ENCODE measurements at places on chromosomes 5 and 9. TPM values are rescaled to one million over a fixed set of nuclear protein-coding genes. Genes with fewer than 3 reads are reported as not detected.

DNA sequence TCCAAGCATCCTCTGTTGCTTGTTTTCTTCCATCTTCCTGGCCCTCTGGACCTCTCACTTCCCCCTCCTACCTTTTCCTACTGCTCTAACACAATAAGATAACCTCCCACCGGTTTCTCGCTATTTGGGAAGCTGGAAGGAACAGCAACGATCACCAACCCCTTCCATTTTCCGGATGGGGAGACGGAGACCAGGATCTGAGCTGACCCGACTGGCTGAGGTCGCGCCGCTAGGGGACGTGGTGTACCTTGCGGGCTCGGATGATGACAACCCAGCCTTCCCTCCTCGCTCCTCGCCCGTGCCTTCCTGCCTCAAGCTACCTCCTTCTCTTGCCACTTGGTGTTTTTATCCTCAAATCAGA lies 1.9 kb downstream of the LPAR1 start:
- H3K4me1 ChIP-seq = peaks cover 22% of the 10 kb centered on the region
- H3K27me3 ChIP-seq = peaks cover 7% of the 10 kb centered on the region
- DNase-seq = no peak
- H3K27ac ChIP-seq = no peak overlapping the region

GRCh38 chr5:40554813-40555212 lies 124.9 kb upstream of the PTGER4 start:
- no peak overlapping the region for H3K27ac ChIP-seq
- DNase-seq = no peak
- peaks cover 22% of the 10 kb centered on the region for H3K4me1 ChIP-seq
- no peaks in the 10 kb centered on the region for H3K27me3 ChIP-seq
- H3K4me3 ChIP-seq = no peak overlapping the region
- H3K36me3 ChIP-seq = no peaks in the 10 kb centered on the region

DNA sequence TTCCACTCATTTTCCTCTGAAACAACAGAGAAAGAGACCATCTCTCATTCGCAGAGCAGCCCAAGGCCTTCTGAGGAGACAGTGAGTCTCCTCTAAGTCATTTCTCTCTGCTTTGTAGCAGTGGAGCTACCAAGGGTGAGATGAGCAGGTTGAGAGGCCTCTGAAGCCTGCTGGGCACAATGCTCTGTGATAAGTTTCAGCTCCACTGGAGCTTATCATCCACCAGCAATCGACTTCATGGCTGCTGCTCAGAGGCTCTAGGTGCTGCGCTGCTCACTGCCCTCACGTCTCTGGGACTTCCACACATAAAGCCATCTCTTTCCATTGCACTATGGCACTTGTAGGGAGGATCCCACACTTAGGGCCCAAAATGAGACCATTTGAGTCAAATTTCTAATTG lies 96.3 kb downstream of the CMYA5 start:
- no peak overlapping the region for H3K4me3 ChIP-seq
- H3K27ac ChIP-seq = no peak overlapping the region
- no peaks in the 10 kb centered on the region for H3K4me1 ChIP-seq
- no peaks in the 10 kb centered on the region for H3K36me3 ChIP-seq

GRCh38 chr9:129840034-129840433 lies 4.8 kb downstream of the USP20 start:
- no peak for DNase-seq
- H3K27me3 ChIP-seq = no peaks in the 10 kb centered on the region
- H3K4me1 ChIP-seq = peaks cover 10% of the 10 kb centered on the region
- H3K4me3 ChIP-seq = no peak overlapping the region
- no peak overlapping the region for H3K27ac ChIP-seq

DNA sequence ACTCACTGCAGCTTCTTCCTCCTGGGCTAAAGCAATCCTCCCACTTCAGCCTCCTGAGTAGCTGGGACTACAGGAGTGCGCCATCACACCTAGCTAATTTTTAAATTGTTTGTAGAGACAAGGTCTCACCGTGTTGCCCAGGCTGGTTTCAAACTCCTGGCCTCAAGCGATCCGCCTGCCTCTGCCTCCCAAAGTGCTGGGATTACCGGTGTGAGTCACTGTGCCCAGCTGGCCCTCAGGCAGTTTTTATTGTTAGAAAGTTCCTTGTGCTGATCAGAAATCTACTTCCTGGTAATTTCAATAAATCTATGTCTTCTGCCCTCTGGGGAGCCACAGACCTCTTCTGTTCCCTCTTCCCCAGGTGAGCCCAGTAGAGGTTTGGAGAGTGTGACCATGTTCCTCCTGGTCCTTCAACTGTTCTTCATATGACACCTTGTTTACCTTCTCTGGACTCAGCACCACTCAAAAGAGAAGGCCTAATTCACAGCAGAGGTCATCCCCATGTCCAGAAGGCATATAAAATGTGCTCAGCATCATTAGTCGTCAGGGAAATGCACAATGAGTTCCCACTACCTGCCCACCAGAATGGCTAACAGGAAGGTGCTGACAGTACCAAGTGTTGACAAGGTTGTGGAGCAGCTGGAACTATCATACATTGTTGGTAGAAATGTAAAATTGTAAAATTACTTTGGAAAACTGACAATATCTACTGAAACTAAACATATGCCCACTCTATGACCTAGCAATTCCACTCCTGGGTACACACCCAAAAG lies 10.4 kb downstream of the TMOD1 start:
- H3K27me3 ChIP-seq = peaks cover 1% of the 10 kb centered on the region
- DNase-seq = no peak
- H3K36me3 ChIP-seq = no peaks in the 10 kb centered on the region
- no peak overlapping the region for H3K4me3 ChIP-seq
- H3K4me1 ChIP-seq = no peaks in the 10 kb centered on the region
- no peak overlapping the region for H3K27ac ChIP-seq

DNA sequence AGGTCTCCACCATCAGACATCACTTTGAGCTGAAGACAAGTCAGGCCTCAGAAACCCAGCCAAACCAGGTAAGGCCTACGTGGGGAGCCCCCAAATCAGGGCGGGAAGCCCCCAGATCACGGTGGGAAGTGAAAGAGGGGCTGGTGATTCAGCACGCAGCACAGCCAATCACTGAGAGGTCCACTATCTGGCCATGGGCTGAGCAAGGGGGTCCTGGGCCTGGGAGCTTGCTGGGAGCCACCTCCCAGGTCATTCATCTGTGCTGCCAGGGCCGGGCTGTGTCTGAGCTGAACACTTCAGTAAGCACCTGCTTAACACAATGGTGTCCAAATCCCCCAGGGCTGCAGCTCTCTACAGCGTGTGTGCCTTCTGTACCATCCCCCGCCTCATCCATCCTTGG lies 15.5 kb downstream of the MED10 start:
- H3K27ac ChIP-seq = no peak overlapping the region
- no peaks in the 10 kb centered on the region for H3K4me1 ChIP-seq
- no peaks in the 10 kb centered on the region for H3K36me3 ChIP-seq
- DNase-seq = no peak
- no peak overlapping the region for H3K4me3 ChIP-seq

Gene TNC
- total RNA-seq = not detected

Gene TIMD4
- total RNA-seq = not detected

Gene CAMSAP1
- total RNA-seq = 12.4 TPM

Gene SUSD3
- 6.0 TPM for total RNA-seq

Gene LMNB1
- total RNA-seq = 197 TPM

Gene BAAT
- total RNA-seq = 0.71 TPM

Gene ZNG1F
- total RNA-seq = 15.4 TPM

Data from HepG2 (cell line).